ENCODE measurements at places on chromosomes 2 and 18. TPM values are rescaled to one million over a fixed set of nuclear protein-coding genes. Genes with fewer than 3 reads are reported as not detected.

CD28 gene
- 92.6 TPM for polyA plus RNA-seq

ST8SIA5 gene
- not detected for polyA plus RNA-seq

ITGB6 gene
- polyA plus RNA-seq, result not detected

SKOR2 gene
- polyA plus RNA-seq, result not detected

MORN2 gene
- 7.4 TPM for polyA plus RNA-seq

CCDC142 gene
- polyA plus RNA-seq, result 10.1 TPM

GRCh38 chr2:221529943-221530652, 42.0 kb downstream of the EPHA4 start:
- no peaks in the 10 kb centered on the region for H3K36me3 ChIP-seq
- H3K27me3 ChIP-seq, result no peaks in the 10 kb centered on the region
- DNase-seq, result no peak
- peak overlapping the region; percentile 61 for H3K4me3 ChIP-seq
- H3K27ac ChIP-seq, result no peak overlapping the region

- H3K4me3 ChIP-seq, result no peak overlapping the region
- no peaks in the 10 kb centered on the region for H3K27me3 ChIP-seq
- H3K36me3 ChIP-seq, result peaks cover 85% of the 10 kb centered on the region
Observed at GRCh38 chr2:230505162-230505561, 89.2 kb downstream of the SP100 start.

DNA sequence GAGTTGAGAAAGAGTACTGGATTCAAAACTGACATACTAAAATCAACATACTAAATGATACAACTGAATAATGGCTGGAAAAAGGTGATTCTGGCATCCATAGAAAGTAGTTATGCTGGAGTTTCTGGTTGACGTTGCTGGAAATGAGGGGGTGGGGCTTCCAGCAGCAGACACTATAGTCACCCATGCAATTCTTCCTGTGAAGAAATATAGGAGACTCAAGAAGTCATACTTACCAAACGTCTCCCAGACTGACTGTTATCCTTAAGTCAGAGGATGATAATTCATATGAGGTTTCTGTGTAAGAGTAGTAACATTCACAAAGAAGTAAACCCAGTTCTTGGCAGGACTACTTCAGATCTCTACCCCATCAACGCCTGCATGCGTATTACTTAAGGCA, 23.6 kb downstream of the DTNB start:
- no peaks in the 10 kb centered on the region for H3K27me3 ChIP-seq
- no peak overlapping the region for H3K4me3 ChIP-seq
- no peaks in the 10 kb centered on the region for H3K4me1 ChIP-seq
- H3K36me3 ChIP-seq, result peaks cover 15% of the 10 kb centered on the region

GRCh38 chr2:128537646-128538045, 219.0 kb upstream of the HS6ST1 start:
- no peak for DNase-seq
- H3K27ac ChIP-seq, result no peak overlapping the region
- no peaks in the 10 kb centered on the region for H3K4me1 ChIP-seq

DNA sequence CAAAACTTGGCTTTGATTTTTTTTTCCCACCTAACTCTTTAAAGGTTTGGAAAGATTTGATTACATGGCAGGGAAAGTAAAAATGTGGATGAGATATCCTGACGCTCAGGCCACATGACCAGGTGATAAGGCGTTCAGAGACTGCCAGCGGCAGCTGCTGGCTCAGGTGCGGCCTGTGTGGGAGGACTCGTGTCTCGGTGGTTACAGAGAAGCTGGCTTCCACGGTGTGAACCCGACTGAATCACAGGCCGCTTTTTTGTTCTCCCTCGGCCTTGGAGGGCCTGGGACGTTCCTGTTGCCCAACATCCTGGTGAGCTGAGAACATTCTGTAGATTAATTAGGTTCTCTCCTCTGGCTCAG, 124.2 kb upstream of the ZNF516 start:
- H3K4me1 ChIP-seq, result no peaks in the 10 kb centered on the region
- no peaks in the 10 kb centered on the region for H3K36me3 ChIP-seq
- no peaks in the 10 kb centered on the region for H3K27me3 ChIP-seq
- no peak overlapping the region for H3K4me3 ChIP-seq
- no peak overlapping the region for H3K27ac ChIP-seq

DNA sequence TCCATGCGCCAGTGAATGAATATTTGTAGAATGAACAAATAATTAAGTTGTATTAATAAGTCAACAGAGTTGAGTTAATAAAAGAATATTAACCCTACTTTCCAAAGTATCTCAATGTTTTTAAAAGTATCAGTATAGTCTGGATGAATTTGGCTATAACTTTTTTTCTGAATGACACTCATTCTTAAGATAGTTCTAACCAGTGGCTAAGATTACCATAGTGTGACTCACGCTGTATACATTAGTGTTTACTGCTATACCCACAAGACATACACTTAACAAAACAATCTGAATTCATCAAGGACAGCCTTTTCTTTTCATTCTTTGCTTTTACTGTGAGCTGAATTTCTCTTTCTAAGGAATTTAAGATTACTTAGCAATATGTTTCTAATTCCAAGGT, 77.0 kb upstream of the PDE1A start:
- no peak for DNase-seq
- H3K4me1 ChIP-seq, result no peaks in the 10 kb centered on the region
- no peak overlapping the region for H3K4me3 ChIP-seq
- H3K36me3 ChIP-seq, result no peaks in the 10 kb centered on the region
- H3K27me3 ChIP-seq, result no peaks in the 10 kb centered on the region

- H3K4me3 ChIP-seq, result no peak overlapping the region
- H3K27ac ChIP-seq, result no peak overlapping the region
- DNase-seq, result no peak
Observed at GRCh38 chr2:176669398-176670174, 400.3 kb downstream of the MTX2 start.

DNA sequence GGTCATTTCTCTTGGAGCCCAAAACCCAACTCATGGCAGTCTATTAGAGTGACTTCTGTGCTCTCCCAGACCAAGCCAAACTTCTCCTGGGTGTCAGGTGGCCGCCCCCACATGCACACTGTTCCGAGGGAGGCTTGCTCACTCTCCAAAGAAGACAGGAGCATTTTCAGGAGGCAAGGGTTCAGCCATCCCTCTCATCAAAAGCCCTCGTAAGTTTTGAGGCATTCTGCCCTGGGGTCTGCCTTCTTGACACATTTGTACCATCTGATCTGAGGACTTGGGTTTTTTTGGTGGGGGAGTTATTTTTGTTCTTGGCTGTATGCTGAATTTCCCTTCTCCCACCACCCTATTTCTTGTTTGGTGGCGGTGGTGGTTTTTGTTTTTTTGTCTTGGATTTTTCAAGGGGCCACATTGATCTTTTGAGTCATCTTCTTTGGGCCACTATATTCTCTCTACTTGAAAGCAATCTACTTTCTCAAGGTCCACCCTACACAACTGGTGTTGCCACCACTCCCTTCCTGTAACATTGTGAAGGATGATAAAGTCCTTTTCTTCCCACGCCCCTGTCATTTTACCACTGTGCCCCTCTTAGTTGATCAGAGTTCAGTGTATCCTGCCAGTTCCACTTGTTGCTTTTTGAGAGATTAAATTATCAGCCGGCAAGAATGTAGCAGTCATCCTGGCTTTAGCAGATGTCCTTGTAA, 255.8 kb downstream of the CYP26B1 start:
- H3K4me3 ChIP-seq, result no peak overlapping the region
- no peak overlapping the region for H3K27ac ChIP-seq
- H3K36me3 ChIP-seq, result no peaks in the 10 kb centered on the region
- no peaks in the 10 kb centered on the region for H3K4me1 ChIP-seq

- H3K36me3 ChIP-seq, result no peaks in the 10 kb centered on the region
- no peaks in the 10 kb centered on the region for H3K4me1 ChIP-seq
- H3K4me3 ChIP-seq, result no peak overlapping the region
- H3K27me3 ChIP-seq, result no peaks in the 10 kb centered on the region
Observed at GRCh38 chr2:208150956-208151355, 5.0 kb upstream of the CRYGB start.

DNA sequence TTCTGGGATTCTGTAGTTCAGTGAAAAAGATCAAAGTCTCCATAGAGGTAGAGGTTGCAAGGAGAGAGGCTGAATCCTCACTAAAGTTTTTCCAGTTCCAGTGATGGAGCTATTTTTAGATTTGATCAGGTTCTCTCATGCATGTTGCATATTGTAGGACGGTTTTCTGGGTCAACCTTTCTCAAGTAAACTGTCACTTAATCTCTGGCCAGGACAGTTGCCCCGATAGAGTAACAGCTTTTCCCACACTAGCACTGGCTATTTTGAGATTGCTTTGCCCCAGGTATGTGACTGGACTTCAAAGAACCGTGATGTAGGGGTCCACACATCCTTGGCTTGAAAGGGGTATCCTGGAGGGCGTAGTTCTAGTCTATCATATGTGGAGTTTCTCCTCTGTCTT, 101.2 kb upstream of the MSH2 start:
- H3K4me3 ChIP-seq, result no peak overlapping the region
- H3K27me3 ChIP-seq, result peaks cover 7% of the 10 kb centered on the region
- peaks cover 5% of the 10 kb centered on the region for H3K4me1 ChIP-seq
- no peak for DNase-seq
- H3K27ac ChIP-seq, result no peak overlapping the region

- no peak overlapping the region for H3K27ac ChIP-seq
- no peaks in the 10 kb centered on the region for H3K36me3 ChIP-seq
- no peaks in the 10 kb centered on the region for H3K4me1 ChIP-seq
- no peak for DNase-seq
Observed at GRCh38 chr18:8373486-8373885, 235.8 kb upstream of the RAB12 start.

DNA sequence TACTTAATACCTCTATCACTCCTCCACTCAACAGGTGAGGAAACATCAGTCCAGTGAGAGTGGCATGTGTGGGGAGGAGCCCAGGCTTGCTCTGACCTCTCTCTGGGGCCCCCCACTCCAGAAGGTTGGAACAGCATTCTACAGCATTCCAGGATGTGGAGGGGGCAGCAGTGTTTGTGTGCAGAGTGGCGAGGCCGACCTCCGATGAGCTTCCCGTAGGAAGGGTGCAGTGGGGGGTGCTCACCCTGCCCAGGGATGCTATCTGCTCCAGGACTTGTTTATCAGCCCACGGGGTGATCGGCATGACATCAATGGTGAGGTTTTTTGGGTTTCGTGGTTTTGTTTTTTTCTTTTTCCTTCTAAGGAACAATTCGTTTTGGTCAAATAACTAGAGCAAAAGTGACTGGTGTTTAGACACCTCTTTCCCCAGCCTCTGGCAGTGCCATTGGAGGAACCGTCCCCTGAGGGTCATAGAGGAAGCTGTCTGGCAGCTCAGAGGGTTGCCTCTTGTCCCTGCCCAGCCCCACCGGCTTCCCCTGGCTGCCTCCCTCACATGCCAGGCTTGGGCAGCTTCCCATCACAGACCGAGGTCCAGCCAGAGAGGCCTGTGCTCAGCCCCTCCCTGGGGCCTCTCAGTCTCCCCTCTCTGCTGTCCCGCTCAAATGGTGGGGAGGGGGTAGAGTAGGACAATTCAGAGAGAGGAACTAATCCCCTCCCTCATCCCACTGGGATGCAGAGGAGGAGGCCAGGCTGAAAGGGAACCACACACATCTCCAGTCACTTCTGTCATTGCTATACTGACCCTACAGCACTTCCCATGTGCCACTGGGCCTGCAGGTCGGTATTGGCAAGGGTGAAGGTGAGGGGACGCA, 96.5 kb downstream of the ZFP36L2 start:
- no peaks in the 10 kb centered on the region for H3K27me3 ChIP-seq
- H3K4me1 ChIP-seq, result peaks cover 77% of the 10 kb centered on the region
- H3K27ac ChIP-seq, result peak overlapping the region; percentile 91
- no peak for DNase-seq
- H3K4me3 ChIP-seq, result no peak overlapping the region

DNA sequence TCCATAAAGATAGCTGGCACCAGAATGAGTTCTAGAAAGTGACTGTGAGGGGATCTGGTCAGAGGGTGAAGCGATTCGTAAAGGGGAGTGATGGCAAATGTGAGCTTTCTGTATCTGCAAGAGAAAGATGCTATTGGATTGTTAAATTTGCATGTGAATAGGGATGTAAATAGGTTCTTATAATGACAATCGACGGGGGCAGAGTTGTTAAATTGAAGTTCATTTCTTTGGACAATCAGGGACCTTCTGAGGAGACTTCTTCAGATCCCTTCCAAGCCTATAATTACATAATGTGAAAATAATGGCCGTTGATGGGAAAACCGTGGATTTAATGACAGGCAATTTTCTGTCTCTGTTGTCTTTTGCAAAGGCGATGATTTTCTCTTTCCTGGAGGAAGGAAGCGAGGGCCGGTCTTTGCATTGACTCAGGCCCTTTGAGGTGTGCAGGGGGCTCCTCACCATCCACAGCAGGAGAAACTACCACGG, 52.2 kb upstream of the TMEM18 start:
- H3K4me3 ChIP-seq, result no peak overlapping the region
- no peaks in the 10 kb centered on the region for H3K36me3 ChIP-seq
- no peaks in the 10 kb centered on the region for H3K4me1 ChIP-seq
- no peak overlapping the region for H3K27ac ChIP-seq
- H3K27me3 ChIP-seq, result no peaks in the 10 kb centered on the region

DNA sequence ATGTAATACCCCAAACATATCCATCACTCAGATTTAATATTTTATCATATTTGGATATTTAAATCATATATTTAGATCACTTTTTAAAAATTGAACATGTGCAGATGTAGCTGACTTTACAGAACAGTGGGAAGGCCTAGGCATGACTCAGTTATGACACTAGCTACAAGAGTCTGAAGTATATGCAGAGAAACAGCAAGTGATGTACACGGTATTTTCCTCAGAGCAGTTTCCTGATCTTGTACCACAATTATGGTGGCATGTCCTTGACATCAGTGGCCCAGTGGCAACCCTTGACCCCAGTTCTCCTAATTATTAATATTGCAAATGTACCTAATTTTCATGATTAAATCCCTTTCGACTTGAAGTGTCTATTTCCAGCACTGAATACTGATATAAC, 28.2 kb downstream of the CDKL4 start:
- H3K27ac ChIP-seq, result no peak overlapping the region
- no peaks in the 10 kb centered on the region for H3K27me3 ChIP-seq
- no peak overlapping the region for H3K4me3 ChIP-seq

DNA sequence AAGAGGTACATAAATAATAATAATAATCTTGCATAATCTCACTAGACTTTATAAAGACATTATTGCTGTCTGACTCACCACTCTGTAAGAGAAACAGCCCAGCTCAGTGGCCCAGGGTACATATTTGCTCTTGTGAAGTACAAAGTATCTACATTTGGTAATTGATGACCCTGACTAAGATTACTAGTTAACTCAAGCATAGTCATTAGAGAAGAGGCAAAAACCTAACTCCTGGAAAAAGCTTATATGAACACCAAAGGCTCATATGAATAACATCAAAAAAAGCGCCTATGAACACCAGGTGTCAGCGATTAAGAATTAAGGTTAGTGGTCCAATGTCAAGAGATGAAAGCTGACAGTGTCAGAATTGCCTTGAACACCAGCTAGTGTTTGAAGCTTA, 38.4 kb downstream of the RAD51AP2 start:
- H3K4me1 ChIP-seq, result no peaks in the 10 kb centered on the region
- H3K27ac ChIP-seq, result no peak overlapping the region
- no peaks in the 10 kb centered on the region for H3K27me3 ChIP-seq
- H3K36me3 ChIP-seq, result no peaks in the 10 kb centered on the region
- DNase-seq, result no peak

GRCh38 chr2:238093181-238094140, 6.7 kb upstream of the ESPNL start:
- no peaks in the 10 kb centered on the region for H3K27me3 ChIP-seq
- no peaks in the 10 kb centered on the region for H3K36me3 ChIP-seq
- DNase-seq, result no peak
